Stimulated activated CD8-positive, alpha-beta memory T cell treated with anti-CD3 and anti-CD28 coated beads, Interleukin-15, amount 100 ng/mL, for 48 hours (primary cell): ENCODE measurements at places on chromosomes 4 and X.

GRCh38 chrX:119417842-119418241 lies 18.7 kb downstream of the SLC25A43 start:
- DNase-seq = no peak

DNA sequence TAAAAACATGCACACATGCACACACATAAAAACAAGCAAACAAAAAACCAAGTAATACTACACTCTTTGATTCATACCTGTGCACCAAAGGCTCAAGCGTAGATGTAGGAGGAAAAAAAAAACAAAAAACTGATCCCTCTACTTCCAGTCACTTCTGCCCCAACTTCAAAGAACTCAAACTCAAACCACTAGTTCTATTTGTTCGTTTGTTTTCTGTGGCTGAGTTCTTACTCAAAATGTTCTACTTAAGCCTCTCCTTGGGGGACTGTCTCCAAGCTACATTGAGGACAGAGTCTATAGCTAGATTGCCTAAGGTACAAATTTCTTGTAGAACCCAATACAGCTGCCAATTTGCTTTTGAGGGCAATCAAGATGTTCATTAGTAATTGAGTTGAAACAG lies 171.0 kb upstream of the ATOH1 start:
- DNase-seq = no peak

- no peak for DNase-seq
These were observed 47.9 kb upstream of the PTCHD1 start for GRCh38 chrX:23286731-23287130.

DNA sequence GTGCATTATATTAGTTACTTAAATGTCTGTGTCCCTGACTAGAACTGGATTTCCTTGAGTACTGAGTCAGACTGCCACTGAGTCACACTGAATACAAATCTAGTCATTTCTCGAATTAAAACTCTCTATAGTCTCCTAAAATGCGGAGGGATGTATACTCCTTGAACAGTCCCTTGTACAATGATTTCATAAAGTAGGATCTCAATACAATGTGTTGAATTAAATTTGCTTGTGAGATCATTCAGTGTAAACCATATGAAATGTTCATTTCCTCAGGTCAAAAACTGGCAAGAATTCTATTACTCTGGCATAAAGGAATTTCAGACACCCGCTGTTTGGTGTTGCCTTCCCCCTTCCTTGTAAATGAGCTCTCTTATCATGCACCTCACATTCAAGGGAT lies 17.5 kb upstream of the FAM241A start:
- DNase-seq = no peak

DNA sequence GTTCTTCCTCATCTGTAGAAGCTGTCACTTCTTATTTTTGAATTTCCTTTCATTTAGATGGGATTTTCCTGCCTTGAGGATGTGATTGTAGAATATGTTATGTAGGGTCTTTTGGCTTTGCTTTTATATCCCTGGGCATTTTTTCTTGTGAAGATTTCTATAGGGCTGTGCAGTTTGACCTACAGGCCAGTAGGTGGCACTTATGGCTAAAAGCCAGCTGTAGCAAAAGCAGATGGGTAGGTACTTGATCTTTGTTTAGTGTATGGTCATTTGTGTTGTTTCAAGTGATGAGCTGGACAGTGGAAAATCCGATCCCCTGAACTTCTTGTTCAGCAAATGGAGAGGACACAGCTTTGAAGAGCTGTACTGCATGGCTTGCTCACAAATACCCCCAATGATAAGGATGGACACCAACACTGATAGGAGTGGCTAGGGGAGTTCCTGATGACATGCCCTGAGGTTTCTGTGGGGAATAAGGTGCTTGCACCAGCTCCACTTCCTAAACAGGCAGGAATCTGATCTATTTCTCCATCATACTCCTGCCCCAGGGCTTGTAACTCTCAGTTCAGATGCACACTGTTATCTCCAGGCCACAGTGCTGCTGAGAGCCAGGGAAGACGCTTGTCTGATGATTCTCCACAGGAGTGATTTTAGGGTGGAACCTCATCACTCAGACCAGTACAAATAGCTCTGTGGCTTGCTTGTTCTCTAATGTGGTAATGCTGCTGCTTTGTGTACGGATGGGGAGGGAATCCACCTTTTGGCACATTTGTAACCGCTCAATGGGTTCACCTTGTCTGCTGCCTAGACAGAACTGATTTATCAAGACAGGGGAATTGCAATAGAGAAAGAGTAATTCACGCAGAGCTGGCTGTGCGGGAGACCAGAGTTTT lies 417.1 kb upstream of the MAGEB16 start:
- DNase-seq = no peak
